ENCODE measurements at places on chromosomes 3 and 15.

DNA sequence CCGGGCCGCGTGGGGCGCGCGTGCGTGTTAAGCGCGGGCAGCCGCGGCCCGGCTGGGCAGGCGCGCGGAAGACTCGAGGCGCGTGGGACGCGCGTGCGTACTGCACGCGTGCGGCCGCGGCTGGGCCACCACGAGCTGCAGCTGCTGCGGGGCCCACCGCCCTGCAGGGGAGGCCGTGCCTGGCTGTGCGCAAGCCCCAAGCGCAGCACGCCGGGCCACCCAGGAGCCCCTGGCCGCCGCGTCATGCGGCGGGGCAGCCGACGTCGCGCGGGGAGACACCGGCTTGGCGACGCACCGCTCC is 590 bp upstream of the TRIM71 start:
- peak; percentile 7 for DNase-seq

- DNase-seq = peak; percentile 79
These were observed 177.9 kb downstream of the OSBPL10 start for GRCh38 chr3:31802981-31803740.

- DNase-seq = no peak
These were observed 136.5 kb downstream of the CPNE4 start for GRCh38 chr3:131898346-131898745.

DNA sequence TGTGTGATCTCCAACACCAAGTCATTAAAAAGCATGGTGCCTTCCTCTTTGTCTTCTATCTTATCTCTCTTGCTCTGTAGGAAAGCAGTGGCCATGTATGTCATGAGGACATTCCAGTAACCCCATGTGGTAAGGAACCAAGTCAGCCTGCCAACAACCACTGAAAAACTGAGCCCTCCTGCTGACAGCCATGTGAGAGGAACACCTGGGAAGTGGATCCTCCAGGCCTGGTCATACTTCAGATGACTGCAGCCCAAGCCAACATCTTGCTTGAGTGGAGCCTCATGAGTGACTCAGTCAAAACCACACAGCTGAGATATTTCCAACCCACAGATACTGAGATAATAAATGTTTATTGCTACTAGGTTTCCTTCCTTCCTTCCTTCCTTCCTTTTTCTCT is 597.3 kb downstream of the ZIC1 start:
- DNase-seq = no peak

- DNase-seq = peak; percentile 99
These were observed at the start of gene TRA2B for GRCh38 chr3:185937689-185938374. Gene TRA2B, minus strand, starts transcription at chr3:185938014. Its CDS starts 154 bp downstream, at chr3:185937860.

DNA sequence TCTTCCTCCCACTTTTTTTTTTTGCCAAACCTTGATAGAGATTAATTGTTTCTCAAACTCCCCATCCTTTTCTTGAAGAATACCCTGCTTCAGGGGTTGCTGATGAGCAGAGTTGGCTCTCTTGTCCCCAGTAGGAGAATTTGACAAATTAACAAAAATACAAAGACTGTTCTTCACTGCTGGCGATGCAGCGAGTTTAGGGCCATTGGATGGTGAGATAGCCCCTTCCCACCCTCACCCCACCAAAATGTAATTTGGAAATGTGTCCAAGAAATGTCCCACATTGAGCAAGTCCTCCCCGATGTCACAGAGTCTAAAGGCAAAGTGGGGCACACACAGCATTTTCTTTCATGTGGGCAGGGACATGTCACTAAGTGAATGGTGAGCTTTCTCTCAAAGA is 136.0 kb upstream of the RARB start:
- DNase-seq = no peak

DNA sequence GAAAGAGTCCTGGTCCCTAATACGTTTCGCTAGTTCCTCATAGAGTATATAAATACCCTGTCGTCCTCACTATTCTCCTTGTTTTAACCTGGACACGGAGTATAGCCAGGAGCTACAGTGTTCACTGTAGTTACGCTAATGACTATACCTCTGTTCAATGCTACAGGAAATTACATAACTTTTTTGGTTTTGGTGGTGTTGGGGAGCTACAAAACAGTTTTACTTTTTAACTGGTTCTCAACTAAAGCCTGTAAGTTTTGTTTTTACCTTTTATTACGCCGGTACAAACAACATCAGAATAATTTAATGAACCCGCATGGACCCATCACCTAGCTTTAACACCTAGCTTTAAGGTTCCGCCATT is 1.5 kb downstream of the LMLN start:
- no peak for DNase-seq

GRCh38 chr3:186247821-186248814 is 113.9 kb downstream of the DGKG start:
- no peak for DNase-seq

DNA sequence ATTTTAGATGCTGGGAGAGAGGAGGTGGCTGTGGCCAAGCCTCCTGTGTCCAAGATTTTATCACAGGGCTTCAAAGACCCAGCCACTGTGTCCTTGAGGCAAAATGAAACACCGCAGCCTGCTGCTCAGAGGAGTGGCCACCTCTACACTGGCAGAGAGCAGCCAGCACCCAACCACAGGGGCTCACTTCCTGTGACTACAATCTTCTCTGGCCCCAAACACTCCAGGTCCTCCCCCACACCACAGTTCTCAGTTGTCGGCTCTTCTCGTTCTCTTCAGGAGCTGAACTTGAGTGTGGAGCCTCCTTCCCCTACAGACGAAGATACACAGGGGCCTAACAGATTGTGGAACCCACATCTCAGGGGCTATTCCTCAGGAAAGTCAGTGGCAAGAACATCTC is 45.6 kb downstream of the CDAN1 start:
- no peak for DNase-seq

- no peak for DNase-seq
These were observed 263.2 kb downstream of the XXYLT1 start for GRCh38 chr3:195007766-195008165.

GRCh38 chr3:119627461-119627860 is 29.8 kb downstream of the PLA1A start:
- peak; percentile 68 for DNase-seq

DNA sequence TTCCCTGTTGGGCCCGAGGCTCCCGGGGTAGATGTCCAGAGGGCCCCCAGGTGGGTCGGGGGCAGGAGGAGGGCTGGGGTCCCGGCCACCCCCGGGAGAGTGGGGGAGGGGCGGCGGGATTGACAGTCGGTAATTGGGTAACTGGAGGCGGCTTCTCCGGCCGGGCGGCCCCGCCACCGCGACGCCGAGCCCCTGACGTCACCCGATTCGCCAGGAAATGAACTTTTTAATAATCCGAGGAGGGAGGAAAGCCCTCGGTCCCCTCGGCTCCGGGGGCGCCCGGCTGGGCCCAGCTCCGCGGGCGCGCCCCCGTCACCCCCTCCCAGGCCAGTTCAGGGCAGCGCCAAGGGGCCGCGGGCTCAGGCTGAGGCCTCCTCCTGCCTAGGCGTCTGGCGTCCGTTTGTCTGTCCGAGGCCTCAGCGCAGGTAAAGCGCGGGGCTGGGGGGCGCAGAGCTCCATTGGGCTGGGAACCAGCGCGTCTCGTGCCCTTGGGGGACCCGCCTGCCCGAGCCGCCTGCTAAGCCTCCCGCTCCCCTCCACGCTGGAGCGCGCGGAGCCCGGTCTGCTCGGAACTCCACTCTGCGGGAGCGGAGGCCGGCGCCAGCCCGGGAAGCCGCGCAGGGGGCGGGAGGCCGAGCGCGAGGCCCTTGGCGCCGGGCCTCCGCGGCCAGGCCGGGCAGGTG is 3.9 kb downstream of the GATA2 start:
- no peak for DNase-seq

DNA sequence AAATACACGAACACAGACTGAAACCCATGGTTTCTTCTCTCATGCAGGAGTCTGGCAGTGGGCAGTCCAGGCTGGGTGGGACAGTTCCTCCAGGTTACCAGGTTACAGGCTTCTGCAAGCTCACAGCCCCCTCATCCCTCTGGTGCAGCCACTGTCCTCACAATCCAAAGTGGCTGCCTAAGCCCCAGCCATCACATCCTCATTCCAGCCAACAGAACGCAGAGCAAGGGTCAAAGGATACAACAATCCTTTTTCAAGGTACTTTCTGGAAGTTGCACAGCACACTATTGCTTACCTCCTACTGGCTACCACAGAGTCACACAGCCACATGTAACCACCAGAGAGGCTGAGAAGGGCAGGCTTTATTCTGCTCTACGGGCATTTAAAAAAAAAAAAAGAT is 154.6 kb downstream of the NUP210 start:
- no peak for DNase-seq

DNA sequence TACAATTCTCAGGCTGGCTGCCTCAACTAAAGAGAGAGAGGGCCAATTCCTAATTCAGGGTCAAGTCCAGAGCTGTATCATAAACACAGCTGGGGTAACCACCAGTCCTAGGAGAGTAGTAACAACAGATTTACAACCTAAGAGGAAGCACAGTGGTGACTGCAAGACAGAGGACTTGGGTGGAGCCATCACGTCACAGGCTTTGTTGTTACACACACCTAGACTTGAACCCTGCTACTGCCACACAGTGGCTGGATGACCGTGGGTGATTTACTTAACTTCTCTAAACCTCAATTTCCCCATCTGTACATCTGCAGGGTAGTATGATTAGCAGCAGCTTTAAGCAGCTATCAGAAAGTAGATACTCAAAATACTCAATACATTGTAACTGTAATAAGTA is 78.6 kb downstream of the MYLK start:
- no peak for DNase-seq

- no peak for DNase-seq
These were observed 8.2 kb downstream of the ARPIN start for GRCh38 chr15:89904519-89904918.

GRCh38 chr3:56860939-56861338 is 59.2 kb upstream of the ARHGEF3 start:
- DNase-seq = no peak

DNA sequence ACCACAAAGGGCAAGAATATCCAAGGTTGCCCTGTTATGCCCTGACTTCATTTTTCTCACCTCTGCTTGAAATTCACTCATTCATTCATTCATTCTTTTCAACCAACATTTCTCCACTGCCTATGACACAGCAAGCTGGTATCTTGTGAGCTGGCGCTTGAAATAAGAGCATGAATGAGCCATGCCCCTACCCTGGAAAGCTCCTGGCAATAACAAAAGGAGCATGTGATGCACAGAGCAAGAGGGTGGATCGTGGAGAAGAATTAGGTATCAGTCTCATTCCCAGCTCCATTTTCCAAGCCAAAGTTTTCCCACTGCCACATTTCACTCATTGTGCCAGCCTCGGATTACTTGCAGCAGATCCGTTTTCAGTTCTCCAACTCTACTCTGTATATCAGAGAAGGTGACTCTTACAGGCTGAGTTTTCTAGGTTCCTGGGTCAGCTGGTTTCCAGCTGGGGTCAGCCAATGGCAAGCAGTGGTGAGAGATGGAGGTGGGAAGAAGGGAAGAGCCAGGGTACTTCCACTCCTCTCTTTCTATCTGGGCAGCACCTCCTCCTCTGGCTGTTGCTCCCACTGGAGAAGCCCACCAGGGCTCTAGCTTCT is 144.8 kb downstream of the SUCLG2 start:
- no peak for DNase-seq

DNA sequence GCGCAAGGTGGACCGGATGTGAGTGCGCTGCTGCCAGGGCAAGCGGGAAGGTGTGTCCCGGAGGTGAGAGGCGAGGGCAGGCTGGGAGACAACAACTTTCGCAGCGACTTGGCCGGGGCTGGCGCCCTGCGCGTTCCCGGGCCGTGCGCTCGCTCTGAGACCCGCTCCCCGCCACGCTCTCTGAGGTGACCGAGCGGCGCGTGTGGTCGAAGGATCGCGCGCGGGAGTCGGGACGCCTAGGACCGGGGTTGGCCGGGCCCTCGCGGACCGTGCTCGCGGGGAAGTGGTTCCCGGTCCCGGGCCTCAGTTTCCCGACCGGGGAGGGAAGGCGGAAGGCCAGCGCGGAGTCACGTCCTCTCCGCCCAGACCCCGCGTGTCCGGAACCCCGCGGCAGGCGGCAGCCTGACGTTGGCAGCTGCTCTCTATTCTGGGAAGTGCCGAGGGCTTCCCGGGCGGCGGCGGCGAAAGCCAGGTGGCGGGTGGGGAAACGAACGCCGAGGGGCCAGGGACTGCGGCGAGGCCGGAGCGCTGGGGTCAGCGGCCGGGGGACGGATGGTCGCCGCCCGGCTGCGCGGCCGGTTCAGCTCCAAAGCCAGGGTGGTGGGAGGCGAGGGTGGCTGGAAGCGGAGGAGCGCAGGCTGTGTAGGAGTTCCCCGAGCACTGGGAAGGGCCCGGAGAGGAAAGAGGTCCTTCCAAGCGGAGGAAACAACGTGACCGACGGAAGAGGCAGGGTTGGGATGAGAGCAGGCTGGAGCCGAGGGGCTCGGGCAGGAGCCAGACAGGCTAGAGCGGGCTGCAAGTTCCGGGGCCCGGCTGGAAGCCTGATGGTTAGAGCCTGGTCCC is 1.0 kb upstream of the IGF2BP2 start:
- DNase-seq = no peak

GRCh38 chr15:55786341-55786740 is 43.4 kb upstream of the PRTG start:
- no peak for DNase-seq

GRCh38 chr15:79609506-79609905 is 177.4 kb downstream of the MINAR1 start:
- no peak for DNase-seq

- DNase-seq = no peak
These were observed 83.4 kb upstream of the STT3B start for GRCh38 chr3:31449318-31449717.

DNA sequence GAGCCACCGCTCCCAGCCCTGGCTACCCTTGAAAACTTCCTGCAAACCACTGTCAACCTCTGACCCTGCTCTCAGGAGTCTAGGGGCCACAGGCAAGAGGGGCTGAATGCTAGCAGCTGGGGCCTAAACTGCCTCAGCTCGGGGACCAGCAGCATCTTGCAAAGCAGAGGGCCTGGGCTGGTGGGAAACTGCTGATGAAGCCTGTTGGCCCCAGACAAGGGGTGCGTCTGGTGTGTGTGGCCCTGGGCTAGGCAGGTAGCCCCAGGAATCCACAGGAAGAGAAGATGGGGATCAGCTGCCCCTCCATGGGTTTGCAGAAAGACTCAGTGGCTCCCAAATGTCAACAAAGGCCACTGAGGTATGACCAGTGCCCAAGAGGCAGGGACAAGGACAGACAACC is 8.2 kb upstream of the POLG start:
- no peak for DNase-seq

- no peak for DNase-seq
These were observed 95.9 kb downstream of the SMAD6 start for GRCh38 chr15:66797921-66798320.

- no peak for DNase-seq
These were observed 75.6 kb upstream of the CACNA2D3 start for GRCh38 chr3:54046641-54047214.

- DNase-seq = no peak
These were observed 71.2 kb downstream of the RORA start for GRCh38 chr15:61157933-61158332.

DNA sequence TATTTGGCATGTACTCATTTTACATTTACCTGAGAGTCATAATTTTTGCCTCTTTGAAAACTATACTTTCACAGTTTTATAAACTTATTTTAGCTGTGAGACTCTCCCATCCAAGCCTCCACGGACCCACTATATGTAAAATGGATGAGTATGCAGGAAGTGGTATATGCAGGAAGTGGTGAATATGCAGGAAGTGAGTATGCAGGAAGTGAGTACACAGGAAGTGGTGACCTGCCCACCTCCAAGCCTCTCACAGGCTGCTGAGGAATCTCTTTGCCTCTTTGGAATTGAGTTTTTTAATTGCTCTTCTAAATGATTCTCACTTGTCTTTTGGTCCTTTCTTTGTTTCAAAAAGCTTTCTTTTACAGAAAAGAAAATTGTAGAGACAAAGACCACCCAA is 85.2 kb downstream of the KBTBD8 start:
- DNase-seq = peak; percentile 4

Measured in inflammatory macrophage (primary cell).